ENCODE measurements at places on chromosomes 13 and 19.
A peak's percentile ranks its signal among the peaks of the same experiment; 100 is the strongest.

DNA sequence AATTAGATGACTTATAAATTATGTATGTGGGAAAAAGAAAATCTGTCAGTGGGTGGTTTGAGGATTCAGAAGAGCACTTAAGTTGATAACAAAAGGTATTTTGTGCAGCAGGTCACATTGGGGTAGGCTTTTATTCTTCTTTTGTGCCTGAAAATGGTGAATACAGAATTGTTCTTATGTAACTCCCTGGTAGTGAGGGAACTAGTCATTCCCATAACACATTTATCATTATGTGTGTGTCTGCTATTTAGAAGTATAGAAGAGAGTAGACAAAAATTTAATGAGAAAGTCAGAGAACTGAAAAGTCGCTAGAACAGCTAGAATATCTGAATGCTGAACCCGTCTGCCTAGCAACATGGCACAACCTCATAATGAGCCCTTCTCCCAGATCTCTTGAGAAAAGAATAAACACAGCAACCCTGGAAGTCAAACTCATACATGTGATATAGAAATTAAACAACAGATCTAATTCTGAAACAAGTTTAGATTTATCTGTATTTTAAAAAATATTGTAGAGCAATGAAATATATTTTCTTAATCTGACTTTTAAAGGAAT, 111.8 kb upstream of the EDNRB start:
- no peak for DNase-seq

GRCh38 chr13:81304121-81304659, 963.3 kb upstream of the SPRY2 start:
- DNase-seq: no peak

GRCh38 chr13:39760521-39760920, 105.1 kb downstream of the COG6 start:
- DNase-seq: no peak

GRCh38 chr13:24274452-24275021, 34.8 kb upstream of the C1QTNF9 start:
- DNase-seq: no peak

- DNase-seq: no peak
Observed at GRCh38 chr19:46605356-46605821, 4.3 kb downstream of the CALM3 start.

DNA sequence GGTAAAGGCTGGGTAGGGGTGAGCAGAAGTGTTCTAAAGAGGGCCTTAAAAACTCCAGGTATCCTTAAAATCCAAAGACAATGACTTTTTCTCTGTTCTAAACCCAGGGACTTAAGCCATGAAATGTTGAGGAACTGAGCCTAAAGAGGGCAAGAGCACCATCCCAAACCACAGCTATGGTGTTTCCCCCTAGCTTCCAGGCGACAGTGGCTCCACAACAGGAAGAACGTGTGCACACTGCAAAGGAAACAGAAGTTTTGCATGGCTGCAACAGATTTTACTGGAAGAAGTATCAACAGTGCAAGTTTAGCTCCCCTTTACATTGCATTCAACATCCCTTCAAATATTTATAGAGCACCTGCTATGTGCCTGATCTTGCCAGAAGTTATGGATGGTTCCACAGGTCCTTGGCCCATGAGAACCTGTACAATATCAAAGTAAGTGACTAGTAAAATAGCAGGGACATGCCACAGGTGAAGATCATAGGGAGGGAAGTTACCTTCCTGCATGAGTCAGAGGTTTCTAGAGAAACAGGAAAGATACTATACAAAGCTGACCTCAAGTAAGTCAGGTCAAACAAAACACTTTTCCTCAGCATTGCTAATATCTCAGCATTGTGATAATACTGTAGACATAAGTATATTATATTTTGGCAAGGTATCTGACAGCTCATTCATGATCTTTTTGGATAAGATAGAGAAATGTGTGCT, 8.4 kb upstream of the KCTD12 start:
- no peak for DNase-seq

DNA sequence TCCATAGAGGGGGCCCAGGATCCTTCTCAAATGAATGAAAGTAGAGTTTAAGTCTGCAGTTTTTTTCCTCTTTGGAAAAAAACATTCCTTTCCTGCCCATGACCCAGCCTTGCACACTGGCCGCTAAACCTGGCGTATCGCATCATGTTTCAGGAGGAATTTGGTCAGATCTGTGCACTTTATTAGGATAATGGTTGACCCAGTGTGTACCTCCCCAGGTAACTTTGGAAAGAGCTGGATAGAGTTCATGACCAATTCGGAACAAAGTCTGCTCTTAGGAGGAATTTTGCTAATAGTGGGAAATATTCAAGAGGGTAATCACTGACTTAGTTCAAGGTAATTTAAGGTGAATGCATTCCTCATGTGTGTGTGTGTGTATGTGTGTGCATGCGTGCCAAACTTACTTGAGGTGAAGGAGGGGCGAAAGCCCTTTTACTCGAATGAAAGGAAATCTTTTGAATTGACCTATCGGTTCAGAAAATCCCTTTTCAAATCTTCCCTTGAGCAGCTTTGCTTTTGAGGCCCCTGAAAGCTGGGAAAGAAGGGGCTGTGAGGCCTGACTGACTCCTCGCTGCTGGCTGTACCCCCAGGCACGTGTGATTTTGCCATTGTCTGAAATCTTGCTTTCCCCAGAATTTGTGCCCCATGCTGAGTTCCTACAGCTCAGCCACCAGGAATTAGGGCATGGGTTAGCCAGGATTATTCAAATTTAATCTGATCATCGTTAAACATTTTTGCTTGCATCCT, 46.3 kb downstream of the SIPA1L3 start:
- no peak for DNase-seq

- no peak for DNase-seq
Observed at GRCh38 chr19:3649888-3650287, 23.3 kb upstream of the CACTIN start.

DNA sequence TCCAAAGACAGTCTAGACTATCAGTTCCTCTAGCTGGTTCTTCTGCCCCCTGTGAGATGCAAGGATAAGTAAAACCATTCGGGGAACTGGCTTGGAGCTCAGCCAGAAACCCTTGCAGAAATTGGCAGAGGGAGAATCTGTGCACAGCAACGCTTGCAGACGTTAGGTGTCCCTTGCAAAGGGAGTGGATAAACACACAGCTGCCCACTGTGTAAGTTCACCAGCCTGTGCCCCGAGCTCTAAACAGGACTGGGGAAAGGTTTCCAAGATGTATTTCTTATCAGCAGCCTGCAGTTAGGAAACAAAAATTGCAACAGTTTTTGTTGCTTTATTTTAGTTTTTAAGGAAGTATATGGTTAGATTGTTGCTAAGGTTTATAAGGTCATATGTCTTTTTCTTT, 19.0 kb upstream of the ADGRE1 start:
- no peak for DNase-seq

GRCh38 chr19:55132453-55133129, 15.2 kb upstream of the PPP1R12C start:
- DNase-seq: no peak

DNA sequence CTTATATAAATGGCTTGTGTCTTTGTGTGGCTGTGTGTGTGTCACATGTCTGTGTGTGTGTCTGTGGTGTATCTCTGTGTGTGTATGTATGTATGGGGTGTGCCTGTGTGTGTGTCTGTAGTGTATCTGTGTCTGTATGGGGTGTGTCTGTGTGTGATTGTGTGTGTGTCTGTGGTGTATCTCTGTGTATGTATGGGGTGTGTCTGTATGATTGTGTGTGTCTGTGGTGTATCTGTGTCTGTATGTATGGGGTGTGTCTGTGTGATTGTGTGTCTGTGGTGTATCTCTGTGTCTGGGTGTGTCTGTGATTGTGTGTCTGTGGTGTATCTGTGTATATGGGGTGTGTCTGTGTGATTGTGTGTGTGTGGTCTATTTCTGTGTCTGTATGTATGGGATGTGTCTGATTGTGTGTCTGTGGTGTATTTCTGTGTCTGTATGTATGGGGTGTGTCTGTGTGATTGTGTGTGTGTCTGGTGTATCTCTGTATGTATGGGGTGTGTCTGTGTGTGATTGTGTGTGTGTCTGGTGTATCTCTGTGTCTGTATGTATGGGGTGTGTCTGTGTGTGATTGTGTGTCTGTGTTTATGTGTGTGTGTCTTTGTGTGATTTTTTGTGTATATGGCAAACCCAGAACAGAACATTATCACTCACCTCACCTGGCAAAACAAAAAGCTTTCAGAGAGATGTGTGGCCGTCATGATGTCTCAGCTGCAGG, 56.1 kb upstream of the MCF2L start:
- no peak for DNase-seq

DNA sequence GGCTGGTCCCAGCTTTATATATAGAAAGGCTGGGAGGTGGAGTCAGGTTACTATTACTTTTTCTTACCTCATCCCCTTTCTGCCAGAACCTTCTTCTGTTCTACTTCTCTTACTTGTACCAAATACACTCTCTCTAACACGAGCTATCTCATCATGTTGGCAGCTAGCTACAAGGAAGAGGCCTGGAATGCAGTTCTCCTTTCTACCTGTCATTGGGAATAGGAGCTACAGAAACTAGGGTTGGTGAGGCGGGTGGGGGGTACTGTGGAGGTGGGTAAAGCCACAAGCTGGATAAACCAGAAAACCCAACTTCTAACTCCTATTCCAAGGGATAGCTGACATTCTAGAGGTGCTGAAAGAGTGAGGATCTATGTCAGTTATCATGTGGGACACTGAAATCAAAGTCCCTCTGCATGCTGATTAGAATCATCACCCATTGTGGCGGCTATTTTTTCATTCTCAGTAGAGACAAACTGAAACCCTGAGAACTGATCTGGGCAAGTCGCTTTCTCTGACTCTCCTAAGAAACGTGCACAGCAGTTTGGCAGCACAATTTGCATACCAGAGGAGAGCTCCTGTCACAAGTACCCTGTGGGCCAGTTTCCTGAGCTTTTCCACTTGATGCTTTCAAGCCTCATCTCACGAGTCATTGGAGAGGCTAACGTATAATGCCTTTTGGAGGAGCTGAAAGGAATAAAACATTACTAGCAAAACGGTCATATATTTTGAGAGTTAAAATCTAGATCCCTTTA, 358.1 kb downstream of the ENOX1 start:
- no peak for DNase-seq

- DNase-seq: no peak
Observed at GRCh38 chr19:38922482-38922881, 8.1 kb downstream of the SARS2 start.

- DNase-seq: no peak
Observed at GRCh38 chr13:36082396-36082795, 48.8 kb downstream of the DCLK1 start.

DNA sequence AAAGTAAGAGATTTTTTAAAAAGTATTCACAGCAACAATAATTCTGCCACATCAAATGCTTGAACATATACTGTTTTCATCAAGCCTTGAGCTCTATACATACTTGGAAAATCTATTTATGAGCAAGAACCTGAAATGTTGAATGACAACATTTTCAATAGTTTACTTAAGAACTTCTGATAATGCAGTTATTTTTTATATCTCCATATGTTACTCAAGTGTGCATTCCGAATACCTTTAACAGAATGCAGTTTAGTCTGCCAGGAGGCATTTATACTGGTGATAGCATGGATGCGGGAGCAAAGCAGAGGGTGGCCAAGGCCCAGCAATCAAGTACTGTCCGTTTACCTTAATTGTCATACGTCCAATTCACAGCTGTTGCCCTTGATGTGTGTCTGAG, 589.5 kb downstream of the KCTD12 start:
- DNase-seq: no peak

DNA sequence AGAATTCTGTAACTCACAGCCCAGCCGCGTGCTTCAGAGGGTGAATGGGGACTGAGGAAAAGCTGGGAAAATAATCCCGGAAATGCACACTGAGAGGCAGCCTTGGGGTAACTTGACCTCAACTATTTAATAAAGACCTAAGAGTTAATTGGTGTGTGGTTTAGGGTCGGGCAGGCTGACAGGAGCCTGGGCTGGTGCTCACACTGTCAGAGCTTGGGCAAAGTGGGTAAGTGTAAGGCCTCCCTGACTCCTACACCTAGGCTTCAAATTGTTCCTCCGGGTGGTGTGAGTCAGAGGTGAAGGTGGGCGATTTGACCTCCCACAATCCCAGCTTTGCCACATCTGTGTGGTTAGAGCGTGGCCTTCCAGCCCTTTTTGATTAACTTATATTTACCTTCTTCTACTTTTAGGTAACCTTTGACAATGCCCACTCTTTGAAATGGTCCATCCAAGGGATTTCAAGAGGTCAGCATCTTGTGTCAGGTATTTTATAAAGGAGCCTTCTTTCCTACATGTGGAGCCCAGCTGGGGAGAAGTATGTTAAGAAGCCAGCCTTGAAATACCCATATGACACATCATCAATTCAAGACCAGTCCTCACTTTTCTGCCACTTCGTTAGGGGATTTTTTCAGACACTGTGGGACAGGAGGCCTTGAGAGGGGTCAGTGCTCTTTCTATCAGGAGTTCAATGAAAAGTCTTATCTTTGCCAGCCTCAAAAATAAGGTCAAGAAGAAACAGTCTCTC, 114.2 kb downstream of the NUFIP1 start:
- DNase-seq: no peak

- DNase-seq: no peak
Observed at GRCh38 chr13:34265046-34265679, 447.2 kb downstream of the RFC3 start.

DNA sequence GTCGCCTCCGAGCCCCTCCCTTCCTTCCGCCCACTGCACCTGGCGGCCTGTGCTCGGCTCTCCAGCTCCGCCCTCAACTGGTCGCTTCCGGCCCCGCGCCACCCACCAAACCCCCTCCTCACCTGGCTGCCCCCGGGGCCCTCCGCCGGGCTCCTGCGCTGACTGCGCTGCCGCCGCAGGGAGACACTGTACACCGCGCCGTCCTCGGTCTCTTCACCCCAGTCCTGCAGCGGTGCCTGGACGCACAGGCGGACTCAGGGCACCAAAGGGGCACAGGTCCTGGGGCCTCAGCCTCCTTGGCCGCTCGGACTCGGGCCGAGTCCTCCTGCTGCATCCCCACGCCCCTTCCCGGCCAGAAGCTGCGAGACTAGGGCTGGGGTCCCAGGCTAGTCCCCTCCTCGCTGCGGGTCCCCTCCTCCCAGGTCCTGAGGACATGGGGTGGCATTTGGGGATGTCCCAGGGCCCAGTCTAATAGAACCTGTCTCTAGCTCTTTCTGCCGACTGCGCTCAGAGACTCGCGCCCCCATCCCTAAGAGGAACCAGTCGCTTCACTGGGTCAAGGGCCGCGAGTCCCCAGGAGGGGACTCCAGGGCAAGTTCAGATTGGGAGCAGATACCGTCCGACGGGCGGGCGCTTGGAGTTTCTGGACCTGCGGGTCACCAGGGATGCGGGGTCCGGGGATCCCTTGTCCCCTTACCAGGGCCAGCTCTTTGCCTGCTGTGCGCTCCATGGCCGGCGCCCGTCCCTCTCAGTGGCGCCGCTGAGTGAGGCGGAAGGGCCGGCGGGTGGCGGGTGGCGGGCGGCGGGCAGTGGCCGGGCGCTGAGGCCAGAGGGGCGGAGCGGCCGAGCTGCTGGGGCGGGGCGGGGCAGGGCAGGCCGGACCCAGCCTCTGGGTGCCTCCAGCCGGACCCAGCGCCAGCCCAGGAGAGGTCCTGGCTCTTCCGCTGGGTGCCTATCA, at the start of gene RGL3:
TSS of gene RGL3 (minus strand) at position 766 of the 958 bp plus-strand sequence. CDS start at position 730, 36 bp downstream.
- DNase-seq: peak; percentile 40

- DNase-seq: no peak
Observed at GRCh38 chr13:114080739-114081561, 51.5 kb downstream of the RASA3 start.

GRCh38 chr19:39270036-39270871, 2.1 kb downstream of the IFNL2 start:
- no peak for DNase-seq

GRCh38 chr13:99993660-99994637, 12.4 kb downstream of the ZIC2 start:
- no peak for DNase-seq

All from endothelial cell (in vitro differentiated cells).